NCI-H510A (cell line): ENCODE measurements at places on chromosomes 11 and 22.
A peak's percentile ranks its signal among the peaks of the same experiment; 100 is the strongest.

- no peak for DNase-seq
Observed at GRCh38 chr11:130580372-130580771, 131.9 kb downstream of the ADAMTS15 start.

DNA sequence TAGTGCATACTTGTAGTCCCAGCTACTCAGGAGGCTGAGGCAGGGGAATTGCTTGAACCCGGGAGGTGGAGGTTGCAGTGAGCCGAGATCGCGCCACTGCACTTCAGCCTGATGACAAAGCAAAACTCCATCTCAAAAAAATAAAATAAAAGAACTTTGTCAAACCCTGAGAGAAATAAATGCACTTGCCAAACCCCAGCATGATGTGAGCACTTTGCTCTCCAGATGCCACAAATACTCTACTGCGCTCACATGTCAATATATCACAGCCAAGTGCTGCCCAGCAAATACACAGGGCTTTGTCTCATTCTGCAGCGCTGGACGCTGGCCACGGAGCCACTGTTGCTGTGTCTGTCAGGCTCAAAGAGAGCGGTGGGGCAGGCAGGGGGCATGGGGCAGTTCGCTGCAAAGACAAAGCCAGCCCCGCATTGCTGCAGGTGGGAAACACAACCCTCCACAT is 45.1 kb downstream of the AHNAK start:
- no peak for DNase-seq

- DNase-seq = no peak
Observed at GRCh38 chr11:17543574-17544180, 539 bp downstream of the USH1C start.

GRCh38 chr11:25377466-25377865 is 880.6 kb downstream of the LUZP2 start:
- no peak for DNase-seq

- no peak for DNase-seq
Observed at GRCh38 chr11:29023761-29024160, 915.6 kb downstream of the METTL15 start.

DNA sequence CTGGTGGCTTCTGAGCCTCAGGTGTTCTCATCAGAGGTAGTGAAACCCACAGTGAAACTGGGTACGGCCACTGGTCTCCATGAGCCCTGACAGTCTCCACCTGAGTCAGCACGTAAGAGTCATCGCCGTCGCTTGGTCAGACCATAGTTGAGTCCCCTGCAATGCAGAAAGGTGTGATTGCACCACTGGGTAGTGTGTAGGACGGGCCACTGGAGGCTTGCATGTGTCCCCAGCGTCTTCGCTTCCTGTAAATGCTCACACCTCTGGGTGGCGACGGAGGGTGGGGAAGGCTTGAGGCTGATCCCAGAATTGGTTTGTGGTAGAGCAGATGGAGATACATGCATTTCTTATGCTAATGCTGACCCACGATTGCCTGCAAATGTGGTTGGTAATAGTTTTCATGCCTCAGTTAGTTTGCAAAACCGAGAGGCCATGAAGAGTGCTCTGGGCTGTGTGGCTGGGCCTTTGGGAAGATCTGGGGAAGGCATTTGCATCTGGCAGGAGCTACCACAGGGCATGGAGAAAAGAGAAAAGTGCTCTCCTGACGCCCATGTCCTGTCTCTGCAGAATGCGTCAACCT is 26.5 kb downstream of the CTTN start:
- DNase-seq = no peak

DNA sequence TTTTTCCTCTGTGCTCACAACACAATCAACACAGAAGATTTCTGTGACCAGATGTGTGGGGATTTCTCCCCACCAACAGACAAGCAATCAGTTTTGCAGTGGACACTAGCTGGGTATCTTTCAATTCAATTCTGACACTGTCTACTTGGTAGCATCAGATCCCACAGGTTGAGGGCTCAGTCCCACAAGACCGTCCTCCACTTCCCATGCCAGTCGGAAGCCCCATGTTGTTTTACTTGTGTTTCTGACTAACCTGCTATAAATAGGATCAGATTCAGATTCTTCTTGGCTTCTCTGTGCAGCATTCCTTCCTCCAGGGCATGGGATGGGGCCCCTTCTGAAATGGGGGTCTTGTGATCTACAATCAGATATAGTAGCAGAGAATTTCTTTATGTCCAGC is 19.6 kb downstream of the ACER3 start:
- DNase-seq = no peak

- no peak for DNase-seq
Observed at GRCh38 chr22:28930357-28931007, 47.1 kb downstream of the ZNRF3 start.

DNA sequence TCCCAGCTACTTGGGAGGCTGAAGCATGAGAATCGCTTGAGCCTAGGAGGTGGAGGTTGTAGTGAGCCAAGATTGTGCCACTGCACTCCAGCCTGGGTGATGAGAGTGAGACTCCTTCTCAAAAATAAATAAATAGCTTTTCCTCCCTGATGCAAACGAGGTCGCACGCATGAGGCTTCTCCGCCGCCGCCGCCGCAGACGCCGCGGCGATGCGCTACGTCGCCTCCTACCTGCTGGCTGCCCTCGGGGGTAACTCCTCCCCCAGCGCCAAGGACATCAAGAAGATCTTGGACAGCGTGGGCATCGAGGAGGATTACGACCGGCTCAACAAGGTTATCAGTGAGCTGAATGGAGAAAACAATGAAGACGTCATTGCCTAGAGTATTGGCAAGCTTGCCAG is 20.0 kb upstream of the RAB39A start:
- peak; percentile 33 for DNase-seq

DNA sequence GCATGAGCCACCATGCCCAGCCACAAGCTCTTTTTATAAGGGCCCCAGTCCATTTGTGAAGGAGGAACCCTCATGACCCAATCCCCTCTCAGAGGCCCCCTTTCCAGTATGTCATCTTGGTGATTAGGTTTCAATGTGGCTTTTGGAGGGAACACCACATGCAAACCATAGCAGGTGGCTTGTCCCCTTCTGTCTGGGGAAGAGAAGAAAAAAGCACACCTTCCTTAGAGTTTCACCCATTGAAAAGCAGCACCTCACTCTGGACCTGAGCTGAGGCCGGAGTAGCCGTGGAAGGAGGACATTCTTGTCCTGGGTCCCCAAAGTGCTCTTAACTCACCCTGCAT is 25.4 kb downstream of the NEAT1 start:
- DNase-seq = no peak

DNA sequence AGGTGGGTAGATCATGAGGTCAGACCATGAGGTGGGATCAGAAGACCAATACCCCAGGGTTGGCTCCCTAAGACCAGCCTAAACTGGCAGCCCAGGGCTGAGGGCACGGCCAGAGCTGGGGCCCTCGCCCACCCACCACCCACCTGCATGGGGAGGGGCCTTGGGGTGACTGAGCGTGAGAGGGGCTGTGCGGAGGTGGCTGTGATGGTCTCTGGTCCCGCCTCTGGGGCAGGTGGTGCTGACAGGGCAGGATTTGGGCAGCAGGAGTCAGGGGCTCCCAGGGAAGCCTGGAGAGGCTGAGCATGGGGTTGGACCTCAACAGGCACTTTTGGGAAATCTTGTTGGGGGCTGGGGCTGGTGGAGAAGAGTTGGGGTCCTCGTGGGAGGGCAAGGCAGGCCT is 39.8 kb upstream of the MUC5AC start:
- no peak for DNase-seq

- no peak for DNase-seq
Observed at GRCh38 chr11:79314906-79315689, 125.7 kb downstream of the TENM4 start.

DNA sequence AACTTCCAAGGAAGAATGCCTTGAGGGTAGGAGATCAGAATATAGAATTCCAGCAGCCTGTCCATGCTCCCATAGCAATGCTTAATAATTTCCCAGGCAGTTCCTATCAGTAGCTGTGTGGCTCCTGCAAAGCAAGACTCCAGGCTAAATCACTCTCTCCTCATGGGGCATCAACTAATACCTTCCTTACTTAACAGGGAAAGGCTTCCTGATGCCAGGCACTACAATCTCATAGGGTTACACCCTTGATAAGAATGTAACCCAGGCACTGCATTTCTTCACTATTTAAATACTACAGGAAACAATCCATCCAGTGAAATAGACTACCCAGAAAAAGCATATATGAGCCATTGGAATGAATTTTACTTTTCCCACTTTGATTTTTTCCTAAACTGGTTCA is 615.0 kb upstream of the ARHGAP42 start:
- no peak for DNase-seq

- no peak for DNase-seq
Observed at GRCh38 chr22:22785316-22786065, 102.1 kb upstream of the IGLL5 start.

DNA sequence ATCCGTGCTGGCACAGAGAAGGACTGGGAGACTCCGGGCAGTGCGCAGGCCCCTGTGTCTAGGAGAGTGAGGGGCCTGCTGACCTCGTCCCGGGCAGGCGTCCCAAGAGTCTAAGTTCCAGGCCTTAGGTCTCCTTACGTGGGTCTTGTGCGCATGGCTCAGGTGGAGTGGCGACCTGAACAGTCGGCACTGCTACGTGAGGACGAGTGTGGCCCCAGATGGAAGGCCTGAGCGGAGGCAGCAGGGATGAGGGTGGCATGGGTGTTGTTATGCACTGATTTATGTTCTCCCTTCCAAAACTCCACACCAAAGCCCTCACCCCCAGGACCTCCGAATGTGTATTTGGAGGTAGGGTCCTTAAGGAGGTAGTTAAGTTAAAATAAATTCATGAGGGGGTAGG is 20.7 kb upstream of the SEPTIN5 start:
- DNase-seq = no peak

DNA sequence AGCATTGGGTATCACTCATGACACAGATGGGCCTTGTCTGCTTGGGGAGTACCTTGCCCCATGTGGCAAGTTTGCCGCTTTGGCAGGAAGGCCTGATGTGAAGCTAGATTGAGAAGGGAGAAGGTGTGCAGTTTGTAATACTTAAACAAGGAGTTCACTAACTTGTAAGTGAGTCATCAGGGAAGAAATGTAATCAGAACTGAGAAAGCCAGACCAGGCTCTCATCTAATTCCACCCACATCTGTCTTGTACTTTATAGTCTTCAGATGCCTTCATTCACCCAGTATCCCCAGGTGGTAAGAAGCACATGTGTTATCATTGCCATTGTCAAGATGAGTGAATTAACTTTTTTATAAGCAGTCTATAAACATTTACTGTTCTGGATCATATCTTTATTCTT is 116.0 kb upstream of the DDI1 start:
- DNase-seq = no peak

DNA sequence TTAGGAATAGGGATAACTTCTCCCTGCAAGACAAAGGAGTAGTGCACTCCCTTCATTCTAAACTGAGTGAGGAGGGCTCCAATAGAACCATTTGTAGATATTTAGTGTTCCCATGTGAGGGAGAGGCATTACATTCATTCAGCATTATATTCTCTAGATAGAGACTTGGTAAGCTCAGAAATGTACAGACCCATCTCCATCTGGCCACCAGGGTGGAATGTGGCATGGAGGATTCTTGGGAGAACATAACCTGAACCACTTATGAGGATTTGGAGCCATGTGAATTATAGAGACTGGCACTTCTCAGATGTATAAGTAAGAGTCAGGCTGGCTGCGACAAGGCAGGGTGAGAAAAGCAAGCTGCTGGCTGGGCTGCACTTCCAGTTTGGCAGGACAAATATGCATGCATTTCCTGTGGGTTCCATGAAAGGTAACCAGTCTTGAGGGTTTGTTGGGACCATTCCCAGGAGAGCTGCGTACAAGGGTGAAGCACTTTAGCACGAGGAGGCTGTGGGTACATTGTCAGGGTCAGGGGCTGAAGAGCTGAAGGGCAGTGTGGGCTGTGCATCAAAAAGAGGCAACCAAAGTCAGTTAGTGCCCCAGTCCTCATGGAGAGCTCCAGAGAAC is 9.2 kb downstream of the RRP8 start:
- DNase-seq = no peak

- DNase-seq = no peak
Observed at GRCh38 chr11:61104963-61105362, 2.7 kb downstream of the CD5 start.

GRCh38 chr11:97893612-97894011 is 1127.1 kb upstream of the CNTN5 start:
- no peak for DNase-seq

DNA sequence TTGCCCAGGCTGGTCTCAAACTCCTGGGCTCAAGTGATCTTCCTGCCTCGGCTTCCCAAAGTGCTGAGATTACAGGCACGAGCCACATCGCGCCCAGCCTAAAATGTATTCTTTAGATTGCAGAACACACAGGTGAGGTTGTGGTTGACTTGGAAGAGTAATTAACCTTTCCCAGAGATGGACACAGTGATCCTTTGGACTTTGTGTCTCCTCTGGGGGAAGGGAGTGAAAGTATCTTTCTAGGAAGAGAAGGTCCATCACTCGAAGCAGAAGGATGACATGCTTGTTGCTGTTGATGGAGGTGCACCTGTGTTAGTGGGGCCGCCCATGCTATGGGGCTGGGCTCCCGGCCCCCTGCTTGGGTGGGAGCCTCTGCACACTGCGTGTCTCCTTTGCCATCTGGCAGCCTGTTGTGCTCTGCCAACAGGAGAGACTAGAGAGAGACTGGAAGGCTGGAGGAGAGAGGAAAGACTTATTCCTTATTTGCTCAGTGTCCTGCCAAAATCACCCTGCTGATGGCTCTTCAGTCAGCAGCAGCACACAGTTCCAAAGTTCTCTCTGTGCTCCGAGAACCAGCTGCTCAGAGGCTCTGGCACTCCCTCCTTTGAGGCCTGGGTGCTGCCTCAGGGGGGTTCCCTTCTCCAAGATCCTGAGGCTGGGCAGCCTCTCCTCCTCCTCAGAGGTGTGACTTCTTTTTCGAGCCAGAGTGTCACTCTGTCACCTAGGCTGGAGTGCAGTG is 33.1 kb upstream of the CYB5R3 start:
- no peak for DNase-seq

- no peak for DNase-seq
Observed at GRCh38 chr11:72084076-72084475, 3.4 kb downstream of the LRRC51 start.

DNA sequence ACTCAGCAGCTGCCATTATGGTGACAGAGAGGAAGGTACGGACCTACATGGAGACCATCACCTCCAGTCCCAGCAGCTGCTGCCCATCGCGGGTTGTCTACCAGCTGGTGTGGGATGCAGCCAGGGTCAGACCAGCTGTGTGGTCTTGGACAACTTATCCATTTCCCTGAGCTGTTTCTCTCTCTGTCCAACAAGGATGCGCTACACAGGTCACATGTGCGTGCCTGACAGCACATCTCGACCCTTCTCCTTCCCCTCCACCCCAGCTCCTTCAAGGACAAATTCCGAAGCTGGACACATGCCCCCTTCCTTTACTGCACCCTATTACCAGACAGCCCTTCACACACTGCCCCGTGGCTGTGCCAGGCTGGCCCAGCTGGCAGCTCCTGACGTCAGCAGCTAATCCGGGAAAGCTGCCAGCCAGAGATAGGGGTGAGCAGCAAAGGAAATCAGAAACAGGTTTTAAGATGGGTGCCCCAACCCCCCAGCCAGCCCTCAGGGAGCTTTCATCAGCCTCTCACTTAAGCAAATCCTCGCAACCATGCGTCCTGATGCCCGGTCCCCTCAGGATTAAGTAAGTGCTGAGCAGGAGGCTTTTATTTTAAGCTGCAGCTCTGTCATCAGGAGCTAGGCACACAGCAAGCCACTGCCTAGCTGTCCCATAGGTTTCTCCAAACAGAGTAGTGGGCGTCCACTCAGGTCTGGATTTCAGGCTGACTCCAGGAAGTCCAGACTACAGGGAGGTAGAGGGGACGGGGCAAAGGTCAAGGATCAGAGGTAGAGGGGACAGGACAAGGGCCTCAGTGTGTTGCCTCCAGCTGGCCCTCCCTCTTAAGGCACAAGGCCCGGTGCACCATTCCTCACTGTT is 20.3 kb downstream of the TEF start:
- no peak for DNase-seq

GRCh38 chr11:131077340-131077739 is 161.1 kb upstream of the SNX19 start:
- no peak for DNase-seq

GRCh38 chr11:40219401-40219800 is 1240.1 kb downstream of the LRRC4C start:
- DNase-seq = no peak
